Cardiac muscle cell (in vitro differentiated cells and primary cell): ENCODE measurements at places on chromosomes 4 and X.
A peak's percentile ranks its signal among the peaks of the same experiment; 100 is the strongest.

- peak; percentile 41 for DNase-seq
Observed at GRCh38 chr4:76765473-76766183, 132.3 kb downstream of the SOWAHB start.

DNA sequence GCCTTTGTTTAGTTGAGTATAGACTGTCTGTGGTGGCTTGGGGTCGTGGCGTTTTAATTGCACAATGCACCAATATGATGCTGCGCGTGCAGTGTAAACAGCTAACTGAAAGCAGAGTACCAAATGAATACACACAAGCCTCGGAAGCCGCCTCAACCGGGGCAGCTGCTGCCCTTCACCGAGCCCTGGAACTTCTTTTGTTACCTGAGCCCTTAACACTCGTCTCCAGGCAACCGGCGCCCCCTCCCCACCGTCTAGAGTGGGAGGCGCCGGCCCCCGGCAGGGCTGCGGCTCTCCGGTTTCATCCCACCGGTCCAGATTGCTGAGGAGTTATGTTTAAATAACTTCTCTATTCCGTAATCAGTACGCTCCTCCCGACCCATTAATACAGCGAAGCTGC is 173.2 kb upstream of the TBL1X start:
- DNase-seq: peak; percentile 80

- no peak for DNase-seq
Observed at GRCh38 chr4:54099748-54100574, at the start of gene GSX2. GSX2 (plus strand) TSS chr4:54100163; CDS start chr4:54100345, 182 bp downstream.

GRCh38 chr4:45007508-45007907 is 281.2 kb upstream of the GNPDA2 start:
- no peak for DNase-seq

DNA sequence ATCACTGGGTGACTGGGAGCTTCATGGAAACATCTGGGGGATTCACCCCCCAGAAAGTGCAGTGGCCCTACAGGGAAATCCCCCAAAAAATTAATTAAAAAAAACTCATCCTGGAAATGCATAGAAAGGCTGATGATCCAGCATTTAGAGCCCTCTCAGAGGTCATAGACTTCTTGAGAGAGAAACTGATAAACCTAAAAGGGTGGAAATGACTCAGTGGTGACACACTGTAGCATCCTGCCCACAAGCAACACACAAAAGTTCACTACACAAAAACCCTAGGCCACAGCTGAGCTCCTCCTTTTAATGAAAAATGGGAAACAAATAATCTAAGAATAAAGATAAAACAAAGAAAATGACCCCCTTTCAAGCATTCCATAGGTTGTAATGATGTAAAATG is 911.5 kb downstream of the GLUD2 start:
- DNase-seq: peak; percentile 9

- DNase-seq: peak; percentile 15
Observed at GRCh38 chr4:26083987-26084386, 170.0 kb downstream of the SMIM20 start.

- no peak for DNase-seq
Observed at GRCh38 chrX:17361620-17362019, 13.4 kb upstream of the NHS start.

- no peak for DNase-seq
Observed at GRCh38 chrX:66163447-66163846, 600 bp upstream of the HEPH start.

GRCh38 chrX:77945910-77946545 is 23.4 kb downstream of the PGAM4 start:
- no peak for DNase-seq

DNA sequence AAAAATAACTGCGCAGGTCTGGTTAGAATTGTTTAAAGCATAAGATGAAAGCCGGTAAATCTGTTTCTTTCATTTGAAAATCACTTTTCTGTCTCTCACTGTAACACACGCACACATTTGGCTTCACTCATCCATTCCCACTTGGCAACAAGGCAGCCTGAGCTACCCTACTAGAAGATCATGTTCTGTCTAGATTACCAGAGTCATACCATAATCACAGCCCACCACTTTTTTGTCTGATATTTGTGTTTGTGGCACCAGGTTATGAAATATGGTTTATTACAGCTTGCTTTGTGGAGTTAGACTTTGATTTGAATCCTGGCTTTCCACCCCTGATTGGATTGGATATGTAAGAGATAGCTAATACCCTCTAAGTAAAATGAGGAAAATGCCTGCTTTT is 2.2 kb downstream of the USO1 start:
- no peak for DNase-seq

GRCh38 chrX:71372388-71372787 is 6.2 kb downstream of the TAF1 start:
- no peak for DNase-seq

DNA sequence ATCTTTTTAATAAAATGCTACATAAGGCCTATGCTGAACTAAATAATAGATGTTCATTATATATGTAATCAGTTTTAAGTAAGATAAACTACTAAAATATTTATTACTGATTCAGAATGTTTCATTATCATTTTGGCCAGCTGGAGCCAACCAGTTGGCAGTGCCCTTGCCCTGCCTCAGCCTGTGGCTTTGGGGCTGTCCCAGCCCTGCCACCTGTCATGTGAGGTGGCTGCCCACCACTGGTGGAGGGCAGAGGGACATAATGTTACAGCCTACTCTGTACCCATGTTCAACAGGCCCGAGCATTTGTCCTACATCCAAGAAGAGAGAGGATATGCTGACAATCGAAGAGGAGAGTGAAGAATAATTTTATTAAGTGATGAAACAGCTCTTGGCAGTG is 422.2 kb downstream of the SPIN4 start:
- DNase-seq: no peak
